Kidney (tissue), 22 donors: ENCODE measurements at places on chromosomes 5 and 9. TPM values are rescaled to one million over a fixed set of nuclear protein-coding genes. Genes with fewer than 3 reads are reported as not detected.

DNA sequence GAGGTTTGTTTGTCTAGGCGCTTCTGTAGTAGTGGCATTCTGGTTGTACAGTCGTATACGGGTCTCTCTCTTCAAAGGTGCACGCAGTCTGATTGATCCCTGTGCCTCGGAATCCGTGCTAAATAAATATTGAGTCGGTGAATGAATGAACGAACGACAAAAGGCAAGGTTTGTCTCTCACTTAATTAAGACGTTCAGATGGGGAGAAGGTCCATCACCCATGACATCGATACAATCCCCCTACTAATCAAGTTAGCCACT, 500 bp upstream of the CREBRF start:
- DNase-seq = no peak

DNA sequence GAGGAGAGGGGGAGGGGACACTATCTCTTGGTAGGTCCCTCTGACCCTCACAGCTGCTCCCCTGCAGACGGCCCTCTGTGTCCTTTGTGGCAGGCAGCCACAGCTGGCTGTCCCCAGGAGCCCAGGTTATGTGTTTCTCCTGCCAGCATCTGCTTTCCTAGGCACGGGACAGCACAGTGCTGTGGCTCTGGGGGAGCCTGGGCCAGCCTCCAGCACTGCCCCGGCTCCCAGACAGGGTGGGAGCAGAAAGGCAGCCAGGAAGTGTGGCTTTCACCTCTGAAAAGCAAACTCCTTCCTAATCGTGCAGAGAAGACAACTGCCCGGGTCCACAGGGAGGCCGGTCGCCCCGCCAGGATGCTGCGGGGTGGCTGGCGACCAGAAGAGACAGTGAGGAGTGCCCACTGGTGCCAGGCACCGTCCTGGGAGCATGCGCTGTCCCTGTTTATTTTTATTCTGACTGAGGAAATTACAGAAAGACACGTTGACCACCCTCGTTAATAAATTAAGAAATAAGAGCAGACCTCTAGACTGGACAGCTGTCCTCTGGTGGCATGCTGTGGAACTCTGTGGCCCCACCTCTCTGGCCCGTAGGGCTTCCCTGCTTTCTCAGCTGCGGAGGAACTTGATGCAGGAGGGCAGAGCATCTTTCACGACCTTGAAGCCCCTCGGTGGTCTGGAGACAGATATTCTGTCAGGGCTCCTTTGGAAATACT, 240.3 kb downstream of the FANCC start:
- peak; percentile 37 for DNase-seq

- DNase-seq = no peak
Measured at GRCh38 chr9:75197561-75197960, 109.2 kb downstream of the OSTF1 start.

GRCh38 chr5:84032324-84032723, 311.7 kb upstream of the HAPLN1 start:
- DNase-seq = no peak

LCN6 gene
- not detected for polyA plus RNA-seq
